ENCODE measurements at places on chromosomes 4 and X.

DNA sequence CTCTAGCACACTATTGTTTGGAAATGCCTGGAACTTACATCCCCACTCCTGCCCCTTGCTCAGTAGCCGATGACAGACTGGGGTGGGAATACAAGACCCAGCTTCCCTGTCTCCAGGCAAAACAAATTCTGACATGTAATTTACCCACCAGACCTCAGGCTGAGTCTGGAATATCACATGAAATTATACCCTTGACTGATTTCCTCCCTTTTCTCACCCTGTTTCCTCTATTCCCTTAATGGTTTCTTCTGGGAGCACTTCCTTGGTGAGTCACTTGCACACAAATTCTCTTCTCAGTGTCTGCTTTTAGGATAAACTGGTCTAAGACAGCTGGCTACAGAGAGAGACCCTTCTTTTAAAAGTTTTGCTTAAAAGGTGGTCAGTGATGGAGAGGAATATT, 65.8 kb upstream of the DIPK2B start:
- no peak for DNase-seq

DNA sequence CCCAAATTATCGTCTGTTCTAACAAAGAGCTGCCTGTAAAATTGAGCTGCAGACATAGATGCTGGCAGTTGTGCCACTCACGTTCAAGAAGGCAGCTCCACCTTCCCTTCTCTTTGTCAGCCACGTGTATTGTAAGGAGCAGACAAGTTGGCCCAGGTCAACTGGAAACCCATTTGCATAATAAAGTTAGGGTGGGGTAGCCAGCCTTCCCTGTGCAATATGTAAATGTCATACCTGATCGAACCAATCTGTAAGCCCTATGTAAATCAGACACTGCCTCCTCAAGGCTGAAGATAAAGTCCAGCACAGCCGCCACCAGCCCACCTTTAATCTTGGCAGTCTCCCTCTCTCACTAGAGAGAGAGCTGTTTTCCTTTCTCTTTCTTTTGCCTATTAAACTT, 117.2 kb downstream of the TMEM144 start:
- no peak for DNase-seq

- DNase-seq, result no peak
These were observed 173.5 kb upstream of the FMR1 start for GRCh38 chrX:147738265-147738664.

DNA sequence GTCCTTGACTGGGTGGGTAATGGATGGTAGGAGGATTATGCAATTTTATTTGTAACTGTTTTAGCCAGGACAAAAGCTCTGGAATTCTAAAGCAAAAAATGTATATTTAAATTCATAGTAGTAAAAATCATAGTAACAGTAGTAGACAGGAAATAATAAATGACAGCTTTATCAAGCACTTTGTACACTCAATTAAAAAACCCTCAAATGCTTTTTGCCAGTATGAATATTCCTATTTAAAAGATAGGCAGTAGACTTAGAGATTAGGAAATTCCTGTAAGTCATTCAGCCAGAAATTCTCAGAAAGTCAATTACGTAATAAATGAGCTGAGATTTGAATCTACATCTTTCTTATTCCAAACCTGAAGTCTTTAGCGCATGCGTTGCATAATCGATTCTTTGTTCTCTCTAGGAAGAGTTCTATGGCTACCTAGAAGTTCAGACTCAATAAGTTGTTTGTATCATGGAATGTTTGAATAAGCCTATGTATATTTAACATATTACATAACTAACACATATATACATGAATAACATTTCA, 2.5 kb downstream of the AADAT start:
- DNase-seq, result no peak

DNA sequence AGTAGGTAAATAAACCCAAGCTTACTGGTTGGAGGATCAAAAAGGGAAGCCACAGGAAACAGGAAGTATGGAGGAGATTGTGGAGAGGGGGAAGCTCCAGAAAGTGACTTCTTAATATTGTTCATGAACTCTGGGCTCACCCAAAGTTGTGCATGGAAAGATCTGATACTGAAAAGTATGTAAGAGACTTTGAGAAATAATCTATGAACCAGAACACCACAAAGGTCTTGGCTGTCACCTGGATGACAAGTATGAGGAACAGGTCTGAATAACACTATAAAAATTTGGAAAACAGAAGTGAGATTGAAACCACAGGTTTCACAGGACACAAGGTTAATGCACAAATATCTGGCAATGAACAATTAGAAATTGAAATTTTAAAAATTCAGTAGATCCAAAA, 567.4 kb downstream of the INPP4B start:
- no peak for DNase-seq

DNA sequence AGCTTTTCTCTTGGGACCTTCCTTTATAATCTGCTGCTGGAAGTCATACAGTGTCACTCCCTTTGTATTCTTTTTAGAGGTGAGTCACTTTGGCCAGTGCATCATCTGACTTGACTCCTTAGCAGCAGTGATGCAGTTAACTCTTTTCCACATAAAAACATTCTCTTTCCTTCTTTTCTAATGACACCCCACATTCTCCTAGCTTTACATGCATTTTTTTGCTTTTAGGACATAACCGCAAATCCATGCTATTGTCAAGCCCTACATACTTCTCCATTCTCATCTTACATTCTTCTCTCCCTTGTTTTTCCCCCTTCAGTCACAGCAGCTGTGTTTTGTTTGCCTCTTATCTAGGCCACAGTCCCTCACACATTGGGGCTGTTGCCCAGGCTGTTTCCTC, 55.1 kb downstream of the ZNF330 start:
- no peak for DNase-seq

GRCh38 chrX:109343671-109344070, 138.2 kb downstream of the GUCY2F start:
- DNase-seq, result no peak
